ENCODE measurements at places on chromosomes 5 and 9. TPM values are rescaled to one million over a fixed set of nuclear protein-coding genes. Genes with fewer than 3 reads are reported as not detected.

CAVIN4 gene
- total RNA-seq: 6.8 TPM

PCDHGB3 gene
- total RNA-seq: 1.6 TPM

ANKRD34B gene
- total RNA-seq: 0.72 TPM

IFNA21 gene
- not detected for total RNA-seq

AK8 gene
- 0.44 TPM for total RNA-seq

ARSI gene
- 1.3 TPM for total RNA-seq

GRCh38 chr5:92543201-92543600, 1037.8 kb downstream of the NR2F1-AS1 start:
- no peak overlapping the region for H3K27ac ChIP-seq
- no peak overlapping the region for H3K4me3 ChIP-seq
- no peak for DNase-seq
- no peaks in the 10 kb centered on the region for H3K36me3 ChIP-seq
- no peaks in the 10 kb centered on the region for H3K27me3 ChIP-seq

GRCh38 chr5:126044111-126044668, 379.0 kb upstream of the GRAMD2B start:
- H3K36me3 ChIP-seq: no peaks in the 10 kb centered on the region
- no peak for DNase-seq
- H3K4me1 ChIP-seq: peaks cover 5% of the 10 kb centered on the region
- H3K27me3 ChIP-seq: no peaks in the 10 kb centered on the region

GRCh38 chr9:131188976-131189375, 63.6 kb downstream of the NUP214 start:
- H3K36me3 ChIP-seq: peaks cover 10% of the 10 kb centered on the region
- H3K27me3 ChIP-seq: no peaks in the 10 kb centered on the region
- no peak overlapping the region for H3K4me3 ChIP-seq
- H3K4me1 ChIP-seq: no peaks in the 10 kb centered on the region
- no peak for DNase-seq

- peaks cover 9% of the 10 kb centered on the region for H3K4me1 ChIP-seq
- DNase-seq: peak; percentile 74
- H3K27ac ChIP-seq: no peak overlapping the region
- peaks cover 9% of the 10 kb centered on the region for H3K36me3 ChIP-seq
- no peak overlapping the region for H3K4me3 ChIP-seq
- H3K27me3 ChIP-seq: no peaks in the 10 kb centered on the region
These were observed 27.2 kb upstream of the ASS1 start for GRCh38 chr9:130417602-130418001.

DNA sequence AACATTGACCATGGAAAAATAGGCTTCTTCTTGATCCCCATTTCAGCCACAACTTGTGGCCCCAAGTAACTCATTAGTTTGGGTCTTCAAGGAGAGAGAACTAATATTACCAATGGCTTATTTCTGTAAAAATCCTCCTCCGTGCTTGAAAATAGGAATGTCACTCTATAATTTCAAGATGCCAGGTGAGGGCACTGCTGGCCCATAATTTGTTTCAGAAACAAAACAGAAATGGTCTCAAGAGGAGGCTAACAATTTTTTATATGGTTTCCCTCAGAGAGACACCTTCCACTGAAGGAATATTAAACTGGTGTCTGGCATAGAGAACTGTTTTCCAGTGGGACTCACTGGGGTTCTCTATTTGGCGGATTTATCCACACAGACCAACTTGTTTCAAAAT, 437.0 kb upstream of the TRPC7 start:
- no peaks in the 10 kb centered on the region for H3K4me1 ChIP-seq
- H3K4me3 ChIP-seq: no peak overlapping the region
- no peaks in the 10 kb centered on the region for H3K36me3 ChIP-seq
- no peak overlapping the region for H3K27ac ChIP-seq
- H3K27me3 ChIP-seq: no peaks in the 10 kb centered on the region

- no peak for DNase-seq
- H3K4me1 ChIP-seq: no peaks in the 10 kb centered on the region
- no peak overlapping the region for H3K27ac ChIP-seq
- no peaks in the 10 kb centered on the region for H3K27me3 ChIP-seq
These were observed 20.9 kb downstream of the CYFIP2 start for GRCh38 chr5:157286761-157287211.
